NCI-H82 (cell line): ENCODE measurements at places on chromosomes 3 and 15.
A peak's percentile ranks its signal among the peaks of the same experiment; 100 is the strongest.

DNA sequence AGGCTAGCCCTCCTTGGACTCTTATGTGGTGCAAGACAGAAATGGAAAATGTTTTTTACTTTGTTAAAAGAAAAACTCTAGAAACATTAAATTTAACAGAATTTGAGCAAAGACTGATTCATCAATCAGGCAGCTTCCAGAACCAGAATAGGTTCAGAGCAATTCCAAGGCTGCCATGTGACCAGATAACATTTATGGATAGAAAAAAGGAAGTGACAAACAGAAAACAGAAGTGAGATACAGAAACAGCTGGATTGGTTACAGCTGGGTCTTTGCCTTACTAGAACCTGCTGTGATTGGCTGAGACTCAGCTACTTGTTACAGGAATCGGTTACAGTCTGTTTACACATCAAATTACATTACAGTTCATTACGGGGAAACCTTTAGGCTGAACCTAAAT, 22.5 kb upstream of the OTOL1 start:
- no peak for DNase-seq

- no peak for DNase-seq
Measured at GRCh38 chr3:45984331-45985312, 11.0 kb downstream of the FYCO1 start.

DNA sequence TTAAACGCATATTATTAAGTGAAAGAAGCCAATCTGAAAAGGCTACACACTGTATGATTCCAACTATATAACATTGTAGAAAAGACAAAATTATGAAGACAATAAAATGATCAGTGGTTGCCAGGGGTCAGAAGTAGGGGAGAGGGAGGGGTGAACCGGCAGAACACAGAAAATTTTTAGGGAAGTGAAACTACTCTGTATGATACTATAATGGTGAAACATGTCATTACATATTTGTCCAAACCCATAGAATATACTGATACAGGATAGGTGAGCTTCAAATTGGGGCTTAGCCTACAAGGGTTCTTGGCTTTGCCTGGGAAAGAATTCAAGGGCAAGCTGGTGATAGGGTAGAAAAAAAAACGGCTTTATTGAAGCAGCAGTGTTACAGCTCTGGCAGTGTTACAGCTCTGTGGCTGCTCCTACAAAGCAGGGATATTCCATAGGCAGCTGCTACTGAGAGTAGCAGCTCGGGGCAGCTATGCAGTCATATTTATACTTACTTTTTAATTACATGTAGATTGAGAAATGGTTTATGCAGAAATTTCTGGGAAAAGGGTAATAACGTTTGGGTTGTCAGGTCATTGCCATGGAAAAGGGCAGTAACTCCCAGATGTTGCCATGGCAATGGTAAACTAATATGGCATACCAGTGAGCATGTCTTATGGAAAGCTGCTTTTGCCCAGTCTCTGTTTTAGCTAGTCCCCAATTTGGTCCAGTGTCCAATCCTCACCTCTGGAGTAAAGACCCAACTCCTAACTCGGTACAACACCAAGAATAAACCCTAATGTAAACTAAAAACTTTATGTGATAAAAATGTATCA, 125.1 kb upstream of the SLC25A36 start:
- DNase-seq = no peak

DNA sequence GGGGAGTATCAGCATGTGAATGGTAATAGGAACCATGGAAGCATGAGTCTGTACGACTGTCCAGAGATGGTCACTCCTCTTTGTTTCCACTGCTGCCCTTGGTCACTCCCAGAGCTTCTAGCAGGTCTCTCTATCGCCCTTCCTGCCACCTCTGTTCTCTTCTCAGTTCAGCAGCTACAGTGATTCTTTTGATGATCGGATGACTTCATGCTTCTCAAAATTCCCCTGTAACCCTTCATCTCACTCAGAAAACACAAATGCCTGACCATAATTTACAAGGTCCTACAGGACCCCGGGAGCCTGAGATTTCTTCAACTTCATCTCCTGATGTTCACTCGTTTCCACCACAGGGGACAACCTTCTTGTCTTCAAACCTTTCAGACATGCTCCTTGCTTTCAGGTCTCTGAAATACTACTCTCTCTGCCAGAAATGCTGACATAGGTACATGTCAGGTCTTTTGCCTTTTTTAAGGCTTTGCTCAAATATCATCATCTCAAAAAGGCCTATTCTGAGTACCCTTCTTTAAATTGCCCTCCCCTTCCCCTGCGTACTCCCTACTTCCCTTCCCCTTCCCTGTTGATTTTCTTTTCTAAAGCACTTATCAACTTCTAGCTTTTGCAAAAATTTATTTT, 42.1 kb upstream of the BHLHE40 start:
- no peak for DNase-seq

- DNase-seq = no peak
Measured at GRCh38 chr3:66493458-66494099, 7.2 kb downstream of the LRIG1 start.

DNA sequence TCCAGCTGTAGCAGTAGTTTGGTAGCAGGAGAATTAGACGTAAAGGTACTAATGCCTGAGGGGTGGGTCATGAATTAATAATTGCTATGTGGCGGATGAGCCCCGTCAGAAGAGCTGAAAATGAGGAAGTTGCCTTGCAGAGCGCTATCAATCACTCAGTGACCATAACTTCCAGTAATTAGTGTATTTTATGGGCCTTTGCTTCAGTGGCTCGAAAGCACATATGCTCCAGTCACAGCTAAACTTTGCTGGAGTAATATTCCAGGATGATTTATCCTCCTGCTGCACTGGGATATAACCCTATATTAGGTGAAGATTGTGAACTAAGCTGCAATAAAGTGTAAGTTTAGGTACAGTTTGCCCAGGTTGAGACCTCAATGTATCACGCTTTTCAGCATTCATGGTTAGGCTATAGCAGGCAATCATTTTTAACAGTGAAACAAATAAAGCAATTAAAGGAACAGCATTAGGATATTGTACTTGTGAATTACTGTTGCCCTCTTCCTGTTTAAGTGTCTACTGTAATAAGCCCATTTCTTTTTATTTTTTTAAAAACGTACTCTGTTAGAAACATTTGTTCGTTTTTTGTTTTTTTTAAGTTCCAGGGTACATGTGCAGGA, 104.6 kb upstream of the SKOR1 start:
- DNase-seq = peak; percentile 12

GRCh38 chr3:129195731-129196256, 12.1 kb upstream of the CNBP start:
- no peak for DNase-seq

- DNase-seq = no peak
Measured at GRCh38 chr3:122961146-122961545, 66.4 kb downstream of the SEMA5B start.

GRCh38 chr3:71176366-71176765, 407.2 kb downstream of the FOXP1 start:
- no peak for DNase-seq

DNA sequence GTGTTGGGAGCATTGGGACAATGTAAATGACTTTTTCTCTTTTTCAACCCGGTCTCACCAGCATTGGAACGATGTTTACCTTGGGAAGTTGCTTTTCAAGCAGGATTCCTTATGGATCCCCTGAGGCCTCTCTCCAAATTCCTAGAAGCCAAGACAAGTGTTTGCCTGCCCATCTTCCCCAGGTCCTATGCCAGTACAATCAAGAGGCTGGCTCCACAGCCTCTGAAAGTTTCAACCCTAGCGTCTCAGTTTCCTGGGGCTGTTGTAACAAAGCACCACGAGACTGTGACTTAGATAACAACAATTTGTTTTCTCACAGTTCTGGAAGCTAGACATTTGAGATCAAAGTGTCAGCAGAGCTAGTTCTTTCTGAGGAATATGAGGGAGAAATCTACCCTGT, 347.2 kb upstream of the UMPS start:
- no peak for DNase-seq

DNA sequence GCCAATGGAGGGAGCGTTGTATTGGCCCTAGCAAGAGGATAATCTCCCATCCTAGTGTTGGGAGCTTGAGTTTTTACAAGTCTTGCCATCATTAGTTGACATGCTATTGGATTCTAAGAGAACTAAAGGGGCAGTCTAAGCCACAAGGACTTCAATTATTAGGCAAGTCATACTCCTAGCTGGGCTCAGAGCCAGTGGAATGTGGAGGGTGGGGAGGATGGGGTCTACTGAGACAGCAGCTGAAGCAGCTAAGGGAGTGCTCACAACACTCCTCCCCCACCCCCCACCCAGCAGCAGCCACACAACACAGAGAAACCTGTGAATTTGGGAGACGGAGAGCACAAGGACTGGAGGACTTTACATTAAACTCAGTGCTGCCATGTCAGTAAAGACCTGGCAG, 27.9 kb downstream of the FRG2C start:
- no peak for DNase-seq

GRCh38 chr3:149151843-149152242, 22.4 kb downstream of the HPS3 start:
- DNase-seq = no peak

DNA sequence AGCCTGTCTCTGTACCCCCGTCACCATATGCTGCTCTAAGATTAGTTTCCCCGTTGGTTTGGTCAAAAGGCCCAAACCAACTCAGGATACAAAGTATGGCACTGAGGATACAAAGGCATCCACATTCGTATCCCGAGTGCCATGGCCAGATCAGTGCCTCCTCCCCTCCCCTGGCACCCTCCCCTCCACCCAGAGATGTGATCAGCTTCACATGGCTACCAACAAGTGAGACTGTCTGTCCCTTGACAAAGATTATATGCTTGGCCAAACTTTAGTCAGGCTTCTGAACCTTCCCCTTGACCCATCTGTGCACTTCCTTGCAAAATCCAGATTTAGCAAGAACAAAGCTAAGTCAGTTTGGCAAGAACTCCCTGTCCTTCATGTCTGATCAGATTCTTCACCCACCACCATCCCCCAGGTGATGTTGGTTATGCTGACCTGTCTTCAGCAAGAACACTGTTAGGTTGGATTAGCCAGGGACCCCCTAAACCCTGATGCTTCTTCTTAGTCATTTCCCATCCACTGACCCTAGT, 61.7 kb downstream of the KLF15 start:
- no peak for DNase-seq

DNA sequence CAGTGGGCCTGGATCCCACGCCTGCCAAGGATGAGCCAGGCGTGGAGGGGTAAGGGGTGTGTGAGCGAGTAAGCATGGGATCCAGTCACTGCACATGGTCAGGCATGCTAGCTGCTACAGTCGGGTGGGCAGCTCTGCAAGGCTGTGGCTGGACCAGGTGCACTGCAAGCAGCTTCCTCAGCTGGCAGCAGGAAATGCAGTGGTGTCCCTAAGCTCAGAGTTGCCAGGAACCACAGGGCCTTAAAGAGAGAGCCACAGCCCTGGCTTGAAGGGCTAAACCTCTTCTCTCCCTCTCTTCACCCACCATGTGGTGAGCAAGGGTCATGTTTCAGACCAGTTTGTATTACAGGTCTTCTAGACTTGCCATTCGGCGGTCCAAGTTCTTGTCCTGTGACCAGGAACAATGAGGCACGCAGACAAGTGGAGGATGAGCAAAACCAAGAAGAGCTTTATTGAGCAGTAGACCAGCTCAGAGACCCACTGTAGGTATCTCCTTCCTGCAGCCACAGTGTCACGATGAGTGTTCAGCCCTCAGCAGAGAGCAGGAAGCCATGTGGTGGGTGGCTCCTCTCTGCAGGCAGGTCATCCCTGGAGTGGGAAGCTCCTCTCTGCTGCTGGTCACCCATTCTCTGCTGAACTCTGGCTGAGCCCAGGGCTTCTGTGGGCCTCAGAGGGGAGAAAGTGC, 511.9 kb downstream of the PYDC2 start:
- DNase-seq = no peak

DNA sequence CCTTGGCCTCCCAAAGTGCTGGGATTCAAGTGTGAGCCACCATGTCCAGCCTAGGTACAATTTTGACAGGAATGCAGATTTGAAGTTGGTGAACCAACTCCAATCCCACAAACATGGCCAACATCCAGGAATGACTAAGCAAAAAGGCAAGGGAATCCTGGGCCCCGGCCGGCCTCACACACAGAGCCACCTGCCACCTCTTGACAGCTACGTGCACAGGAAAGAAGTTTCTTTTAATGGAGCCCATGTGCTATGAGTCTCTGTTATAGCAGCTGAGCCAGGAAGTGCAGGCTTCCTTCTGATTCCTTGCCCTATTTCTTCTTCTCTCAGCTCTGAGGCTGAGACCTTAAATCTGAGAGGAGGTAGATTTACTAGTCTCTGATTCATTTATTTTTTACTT, 8.8 kb downstream of the TMEM40 start:
- DNase-seq = no peak

DNA sequence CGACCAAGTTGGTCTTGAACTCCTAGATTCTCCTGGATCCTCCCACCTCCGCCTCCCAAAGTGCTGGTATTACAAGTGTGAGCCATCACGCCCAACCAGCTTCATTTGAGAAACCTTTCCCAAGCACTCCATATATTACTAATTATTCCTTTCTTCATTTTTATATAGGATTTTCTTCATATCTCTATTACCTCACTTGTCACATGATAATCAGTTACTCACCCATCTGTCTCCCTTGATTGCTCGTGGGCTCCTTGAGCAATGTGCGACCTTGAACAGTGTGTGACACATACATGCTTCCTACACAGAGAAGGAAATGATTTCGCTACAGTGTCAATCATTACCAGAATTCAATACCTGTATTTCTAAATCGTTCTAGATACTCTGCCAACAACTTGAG, 110.7 kb upstream of the C2CD4B start:
- DNase-seq = no peak

DNA sequence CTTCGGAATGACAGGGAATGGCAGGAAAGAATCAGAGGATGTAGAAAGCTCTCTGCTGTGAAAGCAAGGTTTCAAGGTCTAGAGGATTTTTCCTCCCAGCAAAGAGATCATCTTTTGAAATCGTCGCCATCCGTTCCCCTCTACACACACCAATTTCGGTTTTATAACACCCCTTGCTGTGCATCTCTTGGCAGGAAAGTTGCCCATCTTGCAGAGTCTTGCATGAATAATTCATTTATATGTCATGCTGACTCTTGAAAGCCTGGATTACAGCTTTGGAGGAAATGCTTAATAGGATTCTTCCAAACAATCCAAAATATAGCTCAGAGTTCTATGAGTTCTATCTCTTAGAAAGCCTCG, 262.7 kb downstream of the CHL1 start:
- no peak for DNase-seq
